ENCODE measurements at places on chromosomes 6 and 20. TPM values are rescaled to one million over a fixed set of nuclear protein-coding genes. Genes with fewer than 3 reads are reported as not detected.

GRCh38 chr6:112597176-112597575 lies 250.0 kb downstream of the RFPL4B start:
- no peak for DNase-seq

- DNase-seq: no peak
Observed at GRCh38 chr20:7770578-7770977, 169.7 kb downstream of the HAO1 start.

DNA sequence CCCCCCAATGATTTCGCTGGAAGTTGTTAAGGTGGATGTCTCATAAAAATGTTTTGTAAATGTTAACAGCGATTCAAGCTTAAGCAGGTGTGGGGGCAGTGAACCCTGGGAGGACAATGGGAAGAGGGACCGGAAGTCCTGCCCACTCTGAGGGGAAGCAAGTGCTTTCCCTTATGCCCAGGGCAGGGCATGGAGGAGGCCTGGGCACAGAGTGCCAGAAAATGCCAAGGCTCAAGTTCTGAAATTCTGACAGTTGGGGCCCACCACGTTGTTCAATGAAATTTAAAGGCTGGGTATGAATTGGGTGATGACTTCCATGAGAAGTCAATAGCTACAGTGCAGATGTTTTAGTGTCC lies 132.7 kb upstream of the SALL4 start:
- no peak for DNase-seq

DNA sequence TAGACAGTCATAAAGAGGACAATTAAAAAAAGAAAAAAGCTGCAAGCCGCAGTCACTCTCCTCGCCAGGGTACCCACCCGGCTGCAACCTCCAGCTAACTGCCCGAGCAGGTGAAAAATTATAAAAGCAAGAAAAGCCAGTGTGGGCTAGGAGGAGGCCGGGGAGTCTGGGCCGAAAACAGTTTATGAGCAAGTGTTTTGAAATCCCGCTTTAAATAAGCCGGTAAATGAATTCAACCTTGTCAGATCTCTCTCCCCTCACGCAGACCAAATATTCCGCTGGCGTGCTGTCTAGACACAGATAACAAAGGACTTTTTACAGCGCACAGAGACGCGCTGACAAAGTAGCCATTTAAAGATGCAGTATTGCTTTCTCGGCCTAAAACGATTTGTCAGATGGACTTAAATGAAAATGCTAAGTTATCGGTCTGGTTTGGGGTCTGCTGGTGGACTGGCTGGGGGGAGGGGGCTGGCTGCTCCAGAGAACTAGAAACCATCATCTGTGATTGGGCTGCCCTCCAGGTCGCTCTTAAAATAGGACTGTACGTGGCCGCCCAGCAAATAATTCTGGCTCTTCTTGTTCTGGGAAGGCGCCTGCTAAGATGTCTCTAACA lies 24.6 kb downstream of the PMEPA1 start:
- DNase-seq: no peak

GRCh38 chr6:12071064-12071615 lies 59.0 kb downstream of the HIVEP1 start:
- DNase-seq: no peak

DNA sequence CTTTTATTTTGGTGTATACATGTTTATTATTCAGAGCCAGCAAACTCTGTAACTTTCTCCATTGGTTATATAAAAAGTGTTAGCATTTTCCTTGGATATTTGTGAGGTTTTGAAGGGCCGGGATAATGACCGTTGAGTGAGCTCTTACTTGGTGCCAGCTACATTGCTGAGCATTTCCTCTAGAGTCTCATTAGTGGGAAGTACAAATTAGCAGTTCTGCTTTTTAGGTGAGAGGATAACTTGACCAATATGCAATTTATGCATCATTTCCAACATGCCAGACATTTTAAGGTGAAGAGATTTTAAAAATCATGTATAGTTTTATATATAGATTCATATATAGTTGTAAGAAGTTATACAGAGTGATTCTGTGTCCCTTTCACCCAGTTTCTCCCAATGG lies 84.3 kb downstream of the CARMIL1 start:
- no peak for DNase-seq

GRCh38 chr6:32081168-32081990 lies 27.8 kb downstream of the TNXB start:
- DNase-seq: no peak

GRCh38 chr20:31806564-31807355 lies 12.4 kb upstream of the MYLK2 start:
- DNase-seq: no peak

- DNase-seq: no peak
Observed at GRCh38 chr6:105326833-105327770, 75.8 kb downstream of the PREP start.

DNA sequence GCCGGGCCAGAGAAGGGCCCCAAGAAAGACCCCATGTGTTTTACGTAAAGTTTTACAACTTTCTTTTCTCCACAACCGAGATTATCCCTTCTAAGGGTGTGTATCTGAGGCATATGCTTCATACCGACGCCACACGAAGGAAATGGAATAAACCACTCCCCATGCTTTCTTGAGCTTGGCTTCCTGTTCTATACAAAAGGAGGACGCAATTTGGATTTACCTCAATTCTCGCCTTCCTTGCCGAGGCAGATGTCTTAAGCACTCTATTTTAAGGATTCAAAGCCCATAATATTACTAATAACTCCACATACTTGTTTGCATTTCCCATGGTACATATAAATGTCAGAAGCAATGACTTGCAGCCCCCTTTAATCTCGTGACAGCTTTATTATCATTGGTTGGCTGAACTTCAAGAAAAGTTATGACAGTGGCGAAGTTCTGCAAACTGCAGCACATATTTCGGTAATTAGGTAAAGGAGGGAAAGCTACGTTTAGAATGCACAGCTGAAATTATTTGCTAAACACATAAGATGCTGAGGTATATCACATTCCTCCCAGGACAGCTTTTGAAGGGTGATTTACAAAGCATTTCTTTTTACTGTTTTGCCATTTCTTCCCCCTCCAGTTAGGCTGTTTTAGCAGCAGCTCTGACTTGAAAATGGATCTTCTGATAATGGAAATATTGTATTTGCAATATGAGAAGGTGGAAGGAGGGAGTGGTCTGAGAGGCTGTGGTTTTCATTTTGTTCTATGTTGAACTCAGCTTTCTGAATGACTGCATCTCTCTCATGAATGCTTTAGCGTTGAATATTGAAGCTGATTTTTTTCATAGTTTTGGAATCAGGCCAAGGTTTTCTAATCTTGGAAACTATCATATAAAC lies 330.5 kb downstream of the EPHA7 start:
- DNase-seq: no peak

- DNase-seq: no peak
Observed at GRCh38 chr6:138403324-138403800, 661 bp upstream of the HEBP2 start.

- DNase-seq: no peak
Observed at GRCh38 chr20:18794428-18794787, 19.2 kb upstream of the SCP2D1 start.

DNA sequence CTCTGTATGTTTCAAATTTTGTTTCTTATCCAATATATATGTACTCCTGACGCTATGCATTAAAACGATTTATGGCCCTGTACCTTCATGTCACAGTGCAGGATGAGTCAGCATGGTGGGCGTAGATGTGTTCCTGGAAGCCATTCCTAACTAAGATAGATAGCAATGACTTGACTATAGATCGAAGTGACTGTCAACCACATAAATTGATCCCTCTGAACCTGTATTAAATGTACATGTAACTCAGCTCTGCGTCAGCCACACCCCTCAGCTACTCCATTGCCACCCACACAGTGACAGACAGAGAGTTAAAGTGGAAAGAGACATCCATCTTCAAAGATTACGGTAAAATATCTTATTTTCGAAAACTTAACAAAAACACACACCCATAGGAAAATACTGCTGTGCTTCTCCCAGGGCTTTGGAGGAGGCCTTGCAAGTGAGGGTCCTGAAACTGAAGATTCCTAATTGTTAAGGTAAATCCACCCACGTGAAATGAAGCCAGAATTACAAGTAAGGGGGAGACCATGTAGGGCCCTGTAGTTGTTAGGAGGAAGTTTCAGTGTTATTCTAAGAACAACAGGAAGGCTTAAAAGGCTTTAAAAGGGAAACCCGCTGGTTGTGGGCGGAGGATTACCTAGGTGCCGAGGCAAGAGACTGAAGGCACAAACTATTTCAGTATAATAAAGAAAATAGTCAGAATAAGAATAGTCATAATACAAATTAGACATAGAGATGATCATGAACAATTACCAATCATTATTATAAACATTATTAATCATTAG lies 10.3 kb upstream of the RAD21L1 start:
- no peak for DNase-seq

GRCh38 chr6:30804333-30804732 lies 60.0 kb upstream of the IER3 start:
- no peak for DNase-seq

- DNase-seq: no peak
Observed at GRCh38 chr20:52785679-52786078, 186.5 kb upstream of the TSHZ2 start.

DNA sequence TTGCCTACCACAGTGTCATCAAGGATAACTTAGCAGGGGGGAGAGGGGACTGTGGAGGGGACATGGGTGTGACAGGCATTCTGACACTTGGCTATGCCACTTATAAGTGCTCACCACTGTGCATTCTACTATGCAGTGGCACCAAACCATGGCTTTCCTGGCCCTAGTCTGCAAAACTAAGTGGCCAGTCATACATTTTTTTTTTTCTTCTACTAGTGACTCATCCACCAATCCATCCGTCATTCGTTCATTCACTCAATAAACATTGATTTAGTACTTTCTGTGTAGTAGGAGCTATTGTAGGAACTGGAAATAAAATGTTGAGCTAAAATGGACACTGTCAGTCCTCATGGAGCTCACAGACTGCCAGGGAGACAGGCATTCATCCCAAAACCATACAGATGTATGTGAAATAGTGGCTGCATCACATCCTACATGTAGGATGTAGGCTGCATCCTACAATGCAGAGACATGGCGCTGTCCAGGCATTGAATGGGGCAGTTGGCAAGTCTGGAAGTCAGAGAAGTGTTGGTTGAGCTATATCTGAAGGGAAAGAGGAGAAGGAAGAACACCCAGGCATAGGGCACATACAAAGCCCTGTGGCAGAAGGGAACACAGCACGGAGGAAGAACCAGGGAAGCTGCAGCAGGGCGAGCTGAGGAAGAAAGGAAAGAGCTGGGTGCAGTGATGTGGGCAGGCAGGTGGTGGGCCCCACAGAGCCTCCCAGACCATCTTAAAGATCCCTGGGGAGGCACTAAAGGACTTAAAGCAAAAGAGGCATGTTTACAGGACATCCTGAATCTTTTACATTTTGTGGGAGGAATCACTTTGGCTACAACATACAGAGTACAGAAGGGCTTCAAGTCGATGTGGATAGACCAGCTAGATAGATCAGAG lies 224.4 kb downstream of the UST start:
- no peak for DNase-seq

- DNase-seq: no peak
Observed at GRCh38 chr6:1620504-1621069, 10.9 kb downstream of the FOXC1 start.

GRCh38 chr6:106182455-106182854 lies 96.3 kb downstream of the PRDM1 start:
- DNase-seq: no peak

DNA sequence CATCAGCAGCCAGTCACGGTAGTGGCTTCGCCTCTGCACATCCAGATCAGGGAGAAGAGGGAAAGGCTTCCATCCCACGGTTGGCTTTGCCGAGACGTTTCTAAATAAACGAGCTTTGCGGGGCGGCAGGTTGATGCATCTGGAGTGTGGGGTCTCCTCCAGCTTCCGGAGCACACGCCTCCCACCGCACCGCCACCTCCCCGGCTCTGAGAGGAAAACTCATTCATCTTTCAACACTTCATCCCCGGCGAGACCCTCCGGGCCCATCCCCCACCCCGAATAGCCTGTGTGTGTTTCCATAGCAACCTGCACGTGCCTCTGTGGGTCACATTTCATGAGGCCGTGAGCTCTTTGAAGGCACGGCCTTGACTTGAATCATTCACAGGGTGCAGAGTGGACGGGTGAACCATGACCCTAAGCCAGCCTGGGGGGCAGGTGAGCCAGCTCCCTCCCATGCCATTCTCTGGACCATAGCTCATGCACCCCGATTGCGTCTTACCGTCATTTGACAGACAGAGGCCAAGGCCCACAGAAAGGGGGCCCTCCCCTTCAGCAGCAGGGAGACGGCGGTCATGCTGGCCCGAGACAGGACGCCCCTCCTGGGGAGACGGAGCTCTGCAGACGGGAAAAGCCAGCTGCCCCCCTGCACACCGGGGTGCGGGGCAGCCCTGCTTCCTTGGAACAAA lies 16.2 kb upstream of the CHRNA4 start:
- DNase-seq: peak; percentile 65

DNA sequence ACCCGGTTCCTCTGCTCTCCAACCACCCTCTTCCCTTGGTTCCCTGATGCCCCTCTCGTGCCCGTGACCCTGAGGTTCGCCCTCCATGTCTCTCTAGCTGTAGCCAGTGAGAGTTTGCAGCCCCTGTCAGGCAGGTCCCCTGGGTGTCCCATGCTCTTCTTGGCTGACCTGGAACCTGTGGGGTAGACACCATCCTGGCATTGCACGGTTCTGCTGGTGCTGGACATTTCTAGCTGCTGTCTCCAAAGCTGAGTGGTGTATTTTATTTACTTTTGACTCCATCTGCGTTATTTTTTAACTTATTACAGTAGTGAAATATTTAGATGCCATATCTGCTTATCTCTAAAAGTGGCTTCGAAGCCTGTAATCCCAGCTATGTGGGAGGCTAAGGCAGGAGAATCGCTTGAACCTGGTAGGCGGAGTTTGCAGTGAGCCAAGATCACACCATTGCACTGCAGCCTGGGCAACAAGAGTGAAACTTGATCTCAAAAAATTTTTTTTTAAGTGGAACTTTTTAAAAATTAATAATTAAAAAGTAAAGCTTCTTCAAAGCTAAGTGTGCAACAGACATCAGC lies 12.5 kb downstream of the ENTPD6 start:
- no peak for DNase-seq

GRCh38 chr20:35398660-35399144 lies 13.1 kb downstream of the UQCC1 start:
- DNase-seq: peak; percentile 30

- no peak for DNase-seq
Observed at GRCh38 chr6:36544228-36544627, 3.1 kb downstream of the STK38 start.

ASF1A gene
- 85.2 TPM for total RNA-seq

MLN gene
- total RNA-seq: not detected

PPDPF gene
- 7.0 TPM for total RNA-seq

BMP5 gene
- total RNA-seq: not detected

KCNK15 gene
- total RNA-seq: not detected

REM1 gene
- total RNA-seq: not detected

STX7 gene
- total RNA-seq: 34.7 TPM

NKX2-2 gene
- not detected for total RNA-seq

ZBTB46 gene
- 10.9 TPM for total RNA-seq

FAXC gene
- 0.11 TPM for total RNA-seq

SLC24A3 gene
- not detected for total RNA-seq

ZDHHC14 gene
- total RNA-seq: 2.4 TPM
